ENCODE measurements at places on chromosomes 1 and 21. TPM values are rescaled to one million over a fixed set of nuclear protein-coding genes. Genes with fewer than 3 reads are reported as not detected.

DNA sequence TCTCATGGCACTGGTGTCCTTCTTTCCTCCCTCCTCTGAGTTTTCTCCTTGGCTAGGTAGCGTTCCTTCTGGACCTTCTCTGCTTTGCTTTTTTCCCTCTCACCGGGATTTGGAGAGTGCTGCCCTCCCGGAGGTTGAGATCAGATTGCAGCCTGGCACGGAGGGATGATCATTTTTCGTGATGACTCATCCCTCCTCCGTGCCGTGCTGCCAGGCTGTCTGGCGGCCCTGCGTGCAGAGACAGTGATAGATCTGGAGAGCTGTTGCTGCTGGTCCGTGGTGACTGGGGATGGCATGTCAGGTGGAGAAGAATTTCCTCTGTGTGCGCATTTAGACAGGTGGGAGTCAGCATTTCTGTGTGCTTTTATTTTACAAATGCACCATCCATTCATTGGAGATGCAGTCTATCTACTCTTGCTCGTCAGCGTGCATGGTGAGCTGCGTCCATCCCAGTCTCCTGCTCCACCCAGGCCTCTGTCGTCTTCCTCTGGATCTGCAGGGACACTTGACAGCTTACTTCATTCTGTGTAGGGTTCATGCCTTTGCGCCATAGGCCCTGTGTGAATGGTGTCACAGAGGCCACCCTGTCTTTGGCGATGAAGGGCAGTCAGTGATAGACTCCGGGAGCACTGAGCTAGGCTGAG lies 104.4 kb downstream of the PCBP3 start:
- DNase-seq: no peak
- peaks cover 1% of the 10 kb centered on the region for H3K27me3 ChIP-seq
- H3K27ac ChIP-seq: no peak overlapping the region

DNA sequence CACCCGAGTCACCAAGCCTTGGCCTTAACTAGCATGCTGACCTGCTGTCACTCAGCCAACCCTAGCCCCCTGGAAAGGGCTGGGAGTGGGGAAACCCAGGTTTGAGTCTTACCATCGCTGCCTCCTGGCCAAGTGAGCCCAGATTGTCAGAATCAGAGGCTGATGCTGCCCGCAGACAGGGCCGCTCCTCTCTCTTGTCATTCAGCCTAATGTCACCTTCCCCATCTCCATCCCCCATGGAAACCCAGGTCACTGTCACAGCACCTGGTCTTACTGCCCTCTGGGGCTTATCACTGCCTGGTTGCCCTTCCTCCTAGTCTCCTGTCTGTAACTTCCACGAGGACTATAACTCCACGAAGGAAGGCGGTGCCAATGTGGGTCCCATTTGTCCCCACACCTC lies 53.6 kb upstream of the CASZ1 start:
- H3K27me3 ChIP-seq: peaks cover 6% of the 10 kb centered on the region
- DNase-seq: no peak
- no peaks in the 10 kb centered on the region for H3K4me1 ChIP-seq
- H3K27ac ChIP-seq: no peak overlapping the region

DNA sequence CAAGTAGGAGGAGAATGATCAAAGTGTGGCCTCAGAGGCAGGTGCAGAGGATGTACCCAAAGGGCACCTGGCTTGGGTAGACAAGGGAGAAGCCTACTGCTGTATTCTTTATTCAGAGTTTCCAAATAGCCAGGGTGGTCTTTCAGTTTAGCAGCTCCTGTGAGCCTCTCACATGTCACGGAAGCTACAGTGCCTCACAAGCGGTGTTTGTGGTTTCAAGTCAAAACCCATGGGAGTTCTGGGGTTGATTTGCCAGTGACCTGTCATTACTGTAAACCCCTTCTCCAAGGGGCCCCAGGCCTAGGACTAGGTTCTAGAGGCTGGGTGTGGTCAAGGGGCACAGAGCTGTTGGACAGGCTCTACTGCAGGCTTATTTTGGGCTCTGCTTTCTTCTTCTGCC lies 10.2 kb upstream of the IL10 start:
- peaks cover 13% of the 10 kb centered on the region for H3K36me3 ChIP-seq
- DNase-seq: no peak
- no peak overlapping the region for H3K4me3 ChIP-seq

Gene CLDN14
- not detected for total RNA-seq

DNA sequence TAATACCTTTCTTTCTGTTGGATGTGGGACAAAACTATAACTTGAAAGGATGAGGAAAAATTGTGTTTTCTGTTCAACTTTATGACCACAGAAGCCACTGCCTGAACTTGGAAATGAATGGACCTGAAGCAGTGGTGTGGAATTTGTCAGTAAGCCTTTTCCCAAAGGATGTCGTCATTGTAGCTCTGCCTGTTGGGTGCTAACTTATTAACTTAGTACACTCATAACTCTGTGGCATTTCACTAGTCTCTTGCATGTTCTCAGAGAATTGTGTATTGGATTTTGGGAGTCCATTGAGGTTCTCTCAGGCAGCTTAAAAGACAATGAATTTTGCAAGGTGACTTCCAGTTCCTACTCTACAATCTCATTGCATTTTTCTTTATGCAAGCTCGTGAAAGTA lies 49.6 kb downstream of the KCNK2 start:
- H3K4me1 ChIP-seq: no peaks in the 10 kb centered on the region
- no peaks in the 10 kb centered on the region for H3K36me3 ChIP-seq
- no peak overlapping the region for H3K4me3 ChIP-seq
- DNase-seq: no peak

Gene RAB25
- total RNA-seq: 0.53 TPM

Gene LYSMD1
- 2.0 TPM for total RNA-seq

Gene SPRR1B
- total RNA-seq: not detected

DNA sequence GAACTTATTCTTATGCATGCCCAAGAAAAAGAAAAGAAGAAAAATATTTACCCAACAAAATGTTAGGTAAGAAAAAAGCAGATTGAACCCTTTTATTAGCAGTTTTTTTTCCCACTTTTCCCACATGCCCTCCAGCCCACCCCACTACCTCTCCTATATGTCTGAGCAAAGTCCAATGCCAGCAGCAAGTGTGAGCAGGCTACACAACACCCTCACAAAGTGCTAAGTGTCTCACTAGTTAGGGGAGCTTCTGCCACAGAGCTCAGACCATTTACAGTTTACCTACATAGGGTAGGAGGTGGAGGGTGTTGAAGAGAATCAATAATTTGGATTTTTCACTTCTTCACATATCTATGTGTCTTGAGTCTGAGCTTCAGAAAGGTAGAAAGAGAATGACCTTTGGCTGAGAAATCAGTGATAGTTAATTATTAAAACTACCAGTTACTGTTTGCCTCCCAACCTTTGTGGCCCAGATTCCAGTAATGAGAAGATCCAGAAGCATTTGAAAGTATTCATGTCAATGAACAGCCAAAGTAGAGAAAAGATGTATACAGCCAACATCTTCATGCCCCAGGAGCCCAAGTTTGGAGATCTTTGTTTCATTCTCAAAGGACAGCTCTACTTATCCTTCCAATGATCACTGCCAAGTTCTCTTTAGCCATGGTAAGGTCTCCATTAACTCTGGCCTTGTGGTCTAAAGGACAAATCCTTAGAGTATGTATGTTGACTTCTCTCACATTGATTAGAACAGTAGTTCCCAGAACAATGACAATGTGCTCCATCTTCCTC lies 26.2 kb downstream of the OR10J5 start:
- H3K4me1 ChIP-seq: no peaks in the 10 kb centered on the region
- no peak overlapping the region for H3K27ac ChIP-seq
- peaks cover 7% of the 10 kb centered on the region for H3K27me3 ChIP-seq
- H3K36me3 ChIP-seq: no peaks in the 10 kb centered on the region

DNA sequence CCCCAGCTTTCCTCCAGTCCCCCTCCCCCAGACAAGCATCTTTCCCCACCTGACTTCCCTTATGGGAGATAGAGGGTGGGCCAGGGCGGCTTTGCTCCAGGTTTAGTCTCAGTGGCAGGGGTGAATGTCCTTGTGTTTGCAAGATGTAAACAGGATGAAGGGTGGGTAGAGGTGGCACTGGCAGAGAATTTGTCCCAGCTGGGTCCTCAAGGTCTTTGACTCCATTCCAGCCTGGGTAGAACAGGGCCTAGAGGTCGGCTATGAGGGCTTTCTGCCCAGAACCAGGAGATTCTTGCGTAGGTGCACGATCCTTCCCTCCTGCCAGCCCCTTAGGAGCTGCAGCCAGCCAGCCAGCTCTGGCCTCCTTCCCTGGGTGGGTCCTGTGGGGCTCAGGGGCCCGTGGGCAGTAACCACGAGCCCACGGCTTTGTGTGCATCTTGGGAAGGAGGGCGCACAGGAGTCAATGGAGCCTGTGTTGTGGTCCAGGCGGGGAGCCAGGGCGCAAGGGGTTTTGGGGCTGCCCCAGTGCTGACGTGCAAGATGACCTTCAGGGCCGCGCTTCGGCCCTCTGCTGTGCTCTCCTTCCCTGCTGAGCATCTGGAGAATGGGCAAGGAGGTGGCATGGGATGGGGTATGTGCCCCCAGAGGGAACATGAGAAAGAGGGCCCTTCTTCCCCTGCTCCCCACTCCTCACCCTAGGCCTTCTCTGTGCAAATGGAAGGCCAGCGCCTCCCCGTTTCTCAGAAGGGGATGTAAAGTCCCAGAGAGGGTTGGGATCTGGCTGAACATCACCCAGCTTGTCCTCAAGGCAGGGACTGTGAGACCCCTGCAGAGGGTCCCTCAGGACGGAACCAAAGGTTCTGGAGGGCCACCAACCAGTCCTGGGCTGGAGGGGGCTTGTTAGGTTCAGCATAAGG lies 15.7 kb downstream of the POU3F1 start:
- peaks cover 1% of the 10 kb centered on the region for H3K36me3 ChIP-seq
- DNase-seq: no peak
- no peak overlapping the region for H3K4me3 ChIP-seq
- peak overlapping the region; percentile 52 for H3K27ac ChIP-seq
- peaks cover 52% of the 10 kb centered on the region for H3K4me1 ChIP-seq

DNA sequence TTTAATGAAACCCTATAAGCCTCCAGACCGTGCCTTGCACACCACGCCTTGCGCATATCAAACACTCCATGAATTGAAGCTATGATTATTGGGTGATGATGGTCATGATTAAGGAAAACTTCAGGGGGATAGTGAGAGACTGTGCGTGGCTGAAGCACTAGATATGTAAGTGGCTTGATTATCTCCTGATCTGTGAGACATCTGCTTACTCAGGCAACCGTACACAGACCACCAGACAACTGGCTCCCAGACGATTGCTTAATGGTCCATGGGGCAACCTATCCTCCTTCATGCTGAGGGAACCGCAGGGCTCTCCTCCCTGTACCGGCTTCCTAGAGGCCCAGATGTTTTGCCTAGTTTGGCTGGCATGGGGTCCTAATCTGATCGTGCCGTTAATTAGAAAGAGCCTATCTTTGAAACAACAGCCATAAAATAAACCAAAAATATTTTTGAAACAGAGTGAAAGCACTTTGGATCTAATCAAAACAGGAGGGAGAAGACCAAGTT lies 51.6 kb downstream of the IRF2BP2 start:
- no peak overlapping the region for H3K4me3 ChIP-seq
- no peaks in the 10 kb centered on the region for H3K4me1 ChIP-seq
- no peaks in the 10 kb centered on the region for H3K27me3 ChIP-seq
- DNase-seq: no peak
- no peak overlapping the region for H3K27ac ChIP-seq

- no peaks in the 10 kb centered on the region for H3K36me3 ChIP-seq
- H3K4me1 ChIP-seq: no peaks in the 10 kb centered on the region
- no peak overlapping the region for H3K4me3 ChIP-seq
- H3K27ac ChIP-seq: no peak overlapping the region
- H3K27me3 ChIP-seq: no peaks in the 10 kb centered on the region
Measured at GRCh38 chr1:51642739-51643142, 25.8 kb downstream of the OSBPL9 start.

- no peaks in the 10 kb centered on the region for H3K36me3 ChIP-seq
- no peak for DNase-seq
- H3K27me3 ChIP-seq: no peaks in the 10 kb centered on the region
- no peaks in the 10 kb centered on the region for H3K4me1 ChIP-seq
Measured at GRCh38 chr21:25987531-25987930, 183.0 kb downstream of the APP start.

DNA sequence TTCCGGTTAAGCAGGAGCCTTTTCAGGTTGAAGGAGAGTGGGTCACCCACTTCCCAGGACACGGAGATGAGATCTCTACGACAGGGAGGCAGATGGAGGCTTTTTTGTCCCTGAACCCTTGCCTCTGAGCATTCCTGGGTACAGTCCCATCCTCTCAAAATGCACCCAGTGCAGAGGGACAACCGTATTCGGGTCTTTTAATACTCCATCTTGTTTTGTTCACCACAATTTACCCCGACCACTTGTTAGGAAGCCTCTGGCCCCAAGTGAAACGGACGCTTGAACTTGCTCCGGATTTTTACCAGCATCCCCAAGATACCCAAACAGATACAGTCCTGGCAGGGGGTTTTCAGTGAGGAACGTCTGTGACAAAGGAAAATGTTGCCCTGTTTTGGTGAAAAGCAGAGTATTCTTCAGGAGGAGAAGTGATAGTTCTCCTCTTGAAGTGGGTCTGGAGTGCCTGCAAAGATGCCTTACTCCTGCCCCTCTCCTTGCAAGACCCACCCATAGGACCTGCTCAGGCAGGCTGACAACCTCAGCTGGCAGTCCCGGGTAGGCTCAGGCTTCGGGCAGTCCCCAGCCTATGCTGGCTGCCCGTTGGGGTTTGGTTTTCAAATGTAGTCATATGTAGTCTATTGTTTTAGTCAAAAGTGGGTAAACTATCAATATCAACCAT lies 669 bp upstream of the ARL8A start:
- peak overlapping the region; percentile 76 for H3K4me3 ChIP-seq
- peak; percentile 55 for DNase-seq
- no peaks in the 10 kb centered on the region for H3K27me3 ChIP-seq

DNA sequence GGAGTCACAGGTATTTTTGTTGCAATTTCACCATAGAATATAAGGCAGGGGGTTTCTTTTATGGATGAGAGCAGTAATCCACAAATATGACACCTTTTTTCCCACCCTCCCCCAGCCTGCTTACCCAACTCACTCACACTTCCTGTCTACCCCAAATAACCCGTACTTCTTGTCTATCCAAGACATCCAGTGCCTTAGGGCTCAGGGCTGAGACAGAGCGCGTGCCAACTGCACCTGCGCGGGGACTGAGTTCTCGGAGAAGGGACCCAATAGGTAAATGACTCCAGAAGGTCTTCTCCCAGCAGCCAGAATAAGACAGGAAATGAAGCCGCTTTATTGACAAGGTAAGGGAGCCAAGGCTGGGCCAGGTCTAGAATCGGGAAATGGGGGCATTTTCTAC lies 369.1 kb downstream of the SIPA1L2 start:
- no peak overlapping the region for H3K27ac ChIP-seq
- H3K27me3 ChIP-seq: peaks cover 5% of the 10 kb centered on the region

DNA sequence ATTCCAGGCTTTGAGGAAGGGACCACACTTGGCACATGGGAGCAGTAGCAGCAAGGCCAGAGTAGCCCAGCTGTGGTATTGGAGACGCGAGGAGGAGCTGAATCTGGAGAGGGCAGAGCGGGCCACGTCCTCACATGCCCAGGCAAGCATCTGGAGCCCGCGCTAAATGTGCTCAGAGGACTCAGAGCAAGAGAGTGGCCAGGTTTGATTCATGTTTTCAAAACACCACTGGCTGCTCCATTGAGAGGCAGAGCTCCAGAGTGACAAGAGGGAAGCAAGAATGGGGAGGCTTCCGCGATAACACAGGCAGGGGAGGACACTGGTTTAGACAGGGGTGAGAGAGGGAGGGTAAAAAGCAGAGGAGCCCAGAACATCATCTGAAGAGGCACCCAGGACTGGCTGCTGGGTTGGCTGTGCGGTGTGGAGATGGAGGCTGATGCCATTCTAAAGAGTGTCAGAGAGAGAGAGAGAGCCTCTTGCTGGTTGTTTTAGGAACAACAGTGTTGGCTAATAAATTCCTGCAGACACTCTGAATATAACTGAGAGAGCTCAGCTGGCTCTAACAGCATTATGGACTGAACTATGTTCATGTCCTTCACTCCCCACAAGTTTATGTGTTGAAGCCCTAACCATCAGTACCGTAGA lies 32.3 kb downstream of the RCAN1 start:
- no peaks in the 10 kb centered on the region for H3K36me3 ChIP-seq
- no peak for DNase-seq
- H3K4me1 ChIP-seq: peaks cover 9% of the 10 kb centered on the region
- no peak overlapping the region for H3K4me3 ChIP-seq

Gene KCNH1
- total RNA-seq: not detected
